Activated naive CD8-positive, alpha-beta T cell treated with anti-CD3 and anti-CD28 coated beads, Interleukin-2, amount 10 ng/mL, durations not matched to agents 7 days and 5 days (primary cell): ENCODE measurements at places on chromosomes 1 and 21. TPM values are rescaled to one million over a fixed set of nuclear protein-coding genes. Genes with fewer than 3 reads are reported as not detected.

GRCh38 chr1:40877698-40878097 lies 15.5 kb upstream of the CITED4 start:
- DNase-seq = no peak

- no peak for DNase-seq
Measured at GRCh38 chr1:3018051-3018471, 3.2 kb upstream of the ACTRT2 start.

GRCh38 chr1:68571454-68572235 lies 74.8 kb upstream of the DEPDC1 start:
- DNase-seq = no peak

DNA sequence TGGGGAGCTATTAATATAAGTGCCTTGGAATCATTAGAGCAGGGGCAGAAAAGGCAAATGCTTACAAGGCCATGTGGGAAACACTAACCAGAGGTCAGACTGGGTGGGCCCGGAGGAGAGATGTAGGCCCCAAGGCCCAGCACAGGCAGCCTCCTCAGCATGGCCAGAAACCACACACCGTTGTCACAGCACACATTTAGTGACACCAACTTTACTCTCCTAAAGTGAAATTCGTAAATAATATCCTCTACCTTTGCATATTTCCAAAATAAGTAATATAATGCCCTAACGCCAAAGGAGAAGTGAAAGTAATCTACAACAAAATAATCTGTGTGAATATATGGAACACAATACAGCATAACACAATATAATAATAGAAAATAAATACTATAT lies 62.6 kb downstream of the KIF21B start:
- no peak for DNase-seq

- DNase-seq = no peak
Measured at GRCh38 chr1:110237386-110238152, 27.5 kb downstream of the KCNC4 start.

DNA sequence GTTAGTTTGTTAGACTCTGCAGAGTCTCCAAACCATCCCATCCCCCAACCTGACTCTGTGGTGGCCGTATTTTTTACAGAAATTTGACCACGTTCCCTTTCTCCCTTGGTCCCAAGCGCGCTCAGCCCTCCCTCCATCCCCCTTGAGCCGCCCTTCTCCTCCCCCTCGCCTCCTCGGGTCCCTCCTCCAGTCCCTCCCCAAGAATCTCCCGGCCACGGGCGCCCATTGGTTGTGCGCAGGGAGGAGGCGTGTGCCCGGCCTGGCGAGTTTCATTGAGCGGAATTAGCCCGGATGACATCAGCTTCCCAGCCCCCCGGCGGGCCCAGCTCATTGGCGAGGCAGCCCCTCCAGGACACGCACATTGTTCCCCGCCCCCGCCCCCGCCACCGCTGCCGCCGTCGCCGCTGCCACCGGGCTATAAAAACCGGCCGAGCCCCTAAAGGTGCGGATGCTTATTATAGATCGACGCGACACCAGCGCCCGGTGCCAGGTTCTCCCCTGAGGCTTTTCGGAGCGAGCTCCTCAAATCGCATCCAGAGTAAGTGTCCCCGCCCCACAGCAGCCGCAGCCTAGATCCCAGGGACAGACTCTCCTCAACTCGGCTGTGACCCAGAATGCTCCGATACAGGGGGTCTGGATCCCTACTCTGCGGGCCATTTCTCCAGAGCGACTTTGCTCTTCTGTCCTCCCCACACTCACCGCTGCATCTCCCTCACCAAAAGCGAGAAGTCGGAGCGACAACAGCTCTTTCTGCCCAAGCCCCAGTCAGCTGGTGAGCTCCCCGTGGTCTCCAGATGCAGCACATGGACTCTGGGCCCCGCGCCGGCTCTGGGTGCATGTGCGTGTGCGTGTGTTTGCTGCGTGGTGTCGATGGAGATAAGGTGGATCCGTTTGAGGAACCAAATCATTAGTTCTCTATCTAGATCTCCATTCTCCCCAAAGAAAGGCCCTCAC lies at the start of gene OLIG2:
Gene OLIG2 (plus strand): TSS at position 447 of the 954 bp plus-strand sequence. CDS start 928 bp downstream, outside the sequence.
- peak; percentile 50 for DNase-seq

GRCh38 chr1:54254055-54254454 lies 54.1 kb downstream of the MRPL37 start:
- no peak for DNase-seq

GRCh38 chr1:232377494-232377770 lies 252.5 kb downstream of the SIPA1L2 start:
- DNase-seq = no peak

GRCh38 chr21:45292399-45293219 lies 4.9 kb upstream of the POFUT2 start:
- DNase-seq = peak; percentile 83

GRCh38 chr1:115670476-115671175 lies 28.9 kb downstream of the VANGL1 start:
- DNase-seq = no peak

DNA sequence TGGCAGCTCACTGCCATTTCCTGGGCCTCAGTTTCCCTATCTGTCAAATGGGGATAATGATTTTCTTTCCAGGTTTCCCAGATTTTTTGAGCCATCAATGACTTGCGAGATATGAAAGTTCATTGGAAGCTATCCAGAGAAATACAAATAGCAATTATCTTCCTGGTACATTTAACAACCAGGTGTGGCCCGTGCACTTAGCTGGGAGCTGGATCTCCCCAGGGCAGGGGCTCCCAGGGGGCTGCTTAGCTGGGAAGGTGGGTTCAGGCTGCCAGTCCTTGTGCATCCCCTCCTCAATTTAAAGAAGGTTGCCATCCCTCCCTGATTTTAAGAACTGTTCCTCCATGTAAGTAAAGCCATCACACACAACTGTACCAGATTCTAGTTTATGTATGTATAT lies 3.6 kb upstream of the TMEM54 start:
- DNase-seq = no peak

DNA sequence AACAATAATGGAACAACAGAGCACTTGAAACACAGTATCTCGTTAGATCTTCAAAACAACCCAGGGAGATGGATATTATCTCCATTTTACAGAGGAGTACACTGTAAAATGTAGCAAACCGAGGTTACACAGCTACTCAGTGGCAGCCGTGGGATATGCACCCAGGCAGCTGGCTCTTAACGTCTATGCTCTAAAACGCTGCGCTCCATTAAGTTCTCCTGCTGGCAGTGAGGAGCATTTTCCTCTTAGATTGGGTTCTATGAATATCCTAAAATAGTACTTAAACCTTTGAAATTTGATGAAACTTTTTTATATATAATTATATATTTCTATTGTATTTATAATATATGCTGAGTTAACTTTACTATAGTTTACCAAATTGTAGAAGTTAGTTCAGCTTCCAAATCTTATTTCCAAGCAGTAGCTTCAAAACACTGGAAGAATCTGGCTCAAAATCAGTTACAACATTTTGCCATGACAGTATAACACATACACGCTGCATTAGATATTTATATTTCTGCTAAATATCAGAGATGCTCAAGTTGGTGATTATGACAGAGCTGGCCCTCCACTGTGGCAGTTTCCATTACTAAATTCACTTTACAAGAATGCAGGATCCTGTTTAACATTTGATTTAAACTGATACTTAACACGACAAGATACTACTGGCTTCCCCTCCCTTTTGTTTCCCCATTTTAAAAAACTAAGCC lies 49.5 kb downstream of the TGFBR3 start:
- DNase-seq = no peak

DNA sequence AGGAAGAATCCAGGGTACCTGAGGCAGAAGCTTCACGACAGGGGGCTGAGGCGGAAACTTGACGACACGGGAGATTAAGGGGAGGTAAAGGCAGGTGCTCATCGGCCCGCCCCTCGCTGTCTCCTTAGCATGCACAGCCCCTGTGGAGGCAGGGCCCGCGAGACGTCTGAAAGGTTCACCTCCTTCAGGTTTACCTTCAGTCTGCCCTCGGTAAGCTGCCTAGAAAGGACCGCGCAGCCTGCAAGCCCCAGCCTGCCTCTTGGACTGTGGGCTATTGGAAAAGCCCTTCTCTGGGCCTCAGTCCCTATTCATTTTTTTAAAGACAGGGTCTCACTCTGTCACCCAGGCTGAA lies 28.5 kb downstream of the KNCN start:
- DNase-seq = no peak

GRCh38 chr1:29221296-29221695 lies 9.4 kb downstream of the MECR start:
- no peak for DNase-seq

DNA sequence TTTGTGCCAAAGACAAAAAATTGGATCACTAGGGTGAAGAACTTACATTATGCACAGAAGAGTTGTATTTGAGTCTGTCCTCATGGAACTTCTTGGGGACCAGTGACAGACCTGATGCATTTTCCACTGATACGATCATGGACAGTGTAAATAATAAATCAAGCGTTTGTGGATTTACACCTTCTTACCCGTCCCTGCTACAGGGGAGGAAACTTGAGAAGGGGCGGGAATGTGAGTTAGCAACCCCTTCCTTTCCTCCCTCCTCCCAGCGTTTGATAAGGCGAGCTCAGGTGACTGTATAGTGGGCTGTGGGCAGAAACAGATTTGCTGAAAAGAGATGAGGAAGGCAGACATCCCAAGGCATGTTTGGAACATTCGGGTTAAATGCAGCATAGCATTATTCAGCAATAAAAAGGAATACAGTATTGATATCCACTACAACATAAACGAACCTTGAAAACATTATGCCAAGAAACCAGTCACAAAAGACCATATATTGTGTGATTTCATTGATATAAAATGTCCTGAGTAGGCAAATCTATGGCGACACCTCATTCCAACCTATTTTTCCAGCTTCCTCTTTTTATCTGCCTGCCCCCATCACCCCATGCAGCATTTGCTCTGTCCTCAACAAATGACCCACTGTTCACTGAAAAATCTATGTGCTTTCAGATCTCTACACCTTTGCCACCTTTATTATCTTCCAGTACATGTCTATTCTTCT lies 128.7 kb downstream of the ZZZ3 start:
- no peak for DNase-seq

GRCh38 chr1:245754463-245754961 lies 599.7 kb downstream of the KIF26B start:
- DNase-seq = no peak

- DNase-seq = no peak
Measured at GRCh38 chr1:146032631-146033219, 11.2 kb upstream of the HJV start.

DNA sequence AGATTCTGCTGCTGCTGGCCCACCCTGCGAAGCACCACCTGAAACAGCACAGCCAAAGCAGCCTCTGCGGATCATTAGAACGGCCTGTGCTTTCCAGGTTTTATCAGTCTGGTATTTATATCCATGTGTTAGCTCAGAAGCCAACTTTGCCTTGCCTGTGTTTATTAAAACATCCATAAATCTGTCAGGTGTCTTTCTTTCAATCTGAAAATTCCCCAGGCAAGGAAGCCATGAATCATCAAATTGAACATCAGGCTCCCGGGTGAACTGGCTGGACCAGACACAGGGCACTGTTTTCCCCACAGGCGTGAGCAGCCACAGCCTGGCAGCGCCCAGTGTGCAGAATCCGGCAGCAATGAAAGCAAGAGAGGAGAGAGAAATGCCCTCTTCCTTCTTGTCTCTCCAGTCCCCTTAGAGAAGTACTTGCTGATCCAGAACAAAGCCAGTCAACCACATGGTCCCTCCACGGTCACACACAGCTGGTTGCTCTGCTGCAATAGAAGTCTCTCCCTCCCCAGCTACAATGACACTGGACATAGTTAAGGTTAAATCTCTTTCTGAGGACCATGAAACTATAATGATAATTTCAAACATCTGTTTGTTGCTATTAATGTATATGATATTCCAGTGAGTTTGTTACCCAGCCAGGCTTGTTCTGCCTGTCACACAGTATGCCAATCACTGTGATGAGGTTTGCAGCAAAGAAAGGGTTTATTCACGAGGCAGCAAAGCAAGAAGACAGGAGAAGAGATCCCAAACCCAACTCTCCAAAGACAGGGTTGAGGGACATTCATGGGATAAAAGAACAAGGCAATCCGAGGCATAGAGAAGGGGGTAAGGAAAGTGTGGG lies 212.1 kb upstream of the FMN2 start:
- no peak for DNase-seq

DNA sequence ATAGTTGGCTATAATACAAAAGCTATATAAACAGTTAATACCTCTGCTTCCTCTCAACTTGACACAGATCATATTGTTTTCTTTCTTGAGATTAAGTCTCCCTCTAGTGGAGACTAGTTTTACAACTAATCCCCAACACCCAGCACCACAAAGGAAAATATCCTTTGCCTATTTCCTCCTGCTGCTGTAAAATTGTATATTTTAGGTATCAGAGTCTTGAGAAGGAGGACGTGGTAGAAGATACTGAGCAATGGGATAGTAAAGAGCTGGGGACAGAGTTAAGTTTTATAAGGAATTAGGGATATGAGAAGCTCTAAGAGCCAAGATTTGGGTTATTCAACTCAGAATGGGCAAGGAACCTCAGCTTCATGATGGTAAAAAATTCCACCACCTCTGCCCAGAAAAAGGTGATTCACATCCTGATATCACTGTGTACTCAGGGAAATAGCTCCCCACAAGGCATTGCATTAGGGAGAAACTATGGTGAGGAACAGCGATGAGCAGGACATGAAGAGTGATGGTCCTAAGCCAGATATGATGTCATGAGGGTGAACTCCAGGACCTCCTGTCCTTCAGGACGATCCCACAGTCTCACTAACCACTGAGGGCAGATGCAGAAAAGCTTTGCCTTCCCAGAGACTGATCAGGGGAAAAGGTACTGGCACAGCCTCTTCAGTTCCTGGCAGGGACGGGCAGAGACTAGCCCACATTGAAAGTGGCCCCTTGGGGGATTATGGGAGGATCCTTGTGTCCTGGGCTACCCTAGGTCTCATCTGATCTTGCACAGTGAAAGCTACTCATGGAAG lies 14.7 kb upstream of the CFAP126 start:
- no peak for DNase-seq

- no peak for DNase-seq
Measured at GRCh38 chr1:4062560-4062959, 162.5 kb upstream of the C1orf174 start.

RNF11 gene
- 37.5 TPM for total RNA-seq

CELA2B gene
- total RNA-seq = not detected

DYRK3 gene
- 2.7 TPM for total RNA-seq

RNF186 gene
- total RNA-seq = not detected

SLC44A3 gene
- 1.5 TPM for total RNA-seq
